Natural killer cell treated with Interleukin-12 subunit alpha and Interleukin-12 subunit beta and Interleukin-15 and Interleukin-18, amount 100 ng/mL, for 72 hours (primary cell): ENCODE measurements at places on chromosomes 5 and 9. TPM values are rescaled to one million over a fixed set of nuclear protein-coding genes. Genes with fewer than 3 reads are reported as not detected.
A peak's percentile ranks its signal among the peaks of the same experiment; 100 is the strongest.

TENT4A gene
- total RNA-seq, result 37.8 TPM

DNA sequence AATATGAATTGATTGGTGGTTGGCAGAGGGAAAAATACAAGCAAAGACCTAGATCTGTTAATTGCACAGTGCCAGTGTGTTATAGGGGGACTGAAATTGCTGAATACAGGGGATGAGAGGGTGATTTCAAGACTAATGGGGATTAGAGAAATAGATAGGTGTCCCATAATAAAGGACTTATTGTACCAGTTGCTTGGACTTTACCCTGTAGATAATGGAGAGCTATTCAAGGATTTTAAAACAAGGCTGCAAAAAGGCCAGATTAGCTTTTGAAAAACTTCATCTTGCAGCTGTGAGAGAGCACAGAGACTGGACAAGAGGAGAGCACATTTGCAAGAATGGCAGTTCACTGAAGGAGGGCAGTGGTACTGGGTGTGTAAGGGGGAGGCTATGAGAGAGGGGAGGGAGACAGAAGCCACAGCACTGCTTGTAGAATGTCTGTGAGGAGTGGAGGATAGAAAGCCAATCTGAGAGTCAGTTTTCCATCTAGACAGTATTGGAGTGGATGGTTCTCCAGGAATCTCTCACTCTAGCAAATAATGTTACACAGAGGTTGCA lies 28.8 kb upstream of the SCAMP1 start:
- no peak for DNase-seq

OR1L6 gene
- total RNA-seq, result not detected

GRCh38 chr5:89080467-89081116 lies 197.6 kb upstream of the MEF2C start:
- no peak for DNase-seq

- DNase-seq, result no peak
Measured at GRCh38 chr5:54021431-54022164, 288.8 kb downstream of the ARL15 start.

DNA sequence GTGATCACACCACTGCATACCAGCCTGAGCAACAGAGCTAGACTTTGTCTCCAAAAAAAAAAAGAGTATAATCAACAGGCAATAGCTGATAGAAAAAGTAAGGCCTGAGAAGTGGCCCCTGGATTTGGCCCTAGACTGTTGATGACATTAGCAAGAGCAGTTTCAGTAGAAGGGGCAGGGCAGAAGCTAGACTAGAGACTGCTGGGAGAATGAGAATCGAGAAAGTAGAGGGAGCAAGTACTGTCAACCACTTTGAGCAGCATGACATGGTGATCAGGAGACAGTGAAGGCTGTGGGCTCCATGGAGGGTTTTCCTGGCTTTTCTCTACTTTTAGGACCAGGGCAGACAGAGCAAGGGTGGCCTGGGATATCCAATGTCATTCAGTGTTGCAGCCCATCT lies 34.9 kb upstream of the B4GALT1 start:
- no peak for DNase-seq

GRCh38 chr5:143541943-143542797 lies 138.7 kb upstream of the NR3C1 start:
- no peak for DNase-seq

DNA sequence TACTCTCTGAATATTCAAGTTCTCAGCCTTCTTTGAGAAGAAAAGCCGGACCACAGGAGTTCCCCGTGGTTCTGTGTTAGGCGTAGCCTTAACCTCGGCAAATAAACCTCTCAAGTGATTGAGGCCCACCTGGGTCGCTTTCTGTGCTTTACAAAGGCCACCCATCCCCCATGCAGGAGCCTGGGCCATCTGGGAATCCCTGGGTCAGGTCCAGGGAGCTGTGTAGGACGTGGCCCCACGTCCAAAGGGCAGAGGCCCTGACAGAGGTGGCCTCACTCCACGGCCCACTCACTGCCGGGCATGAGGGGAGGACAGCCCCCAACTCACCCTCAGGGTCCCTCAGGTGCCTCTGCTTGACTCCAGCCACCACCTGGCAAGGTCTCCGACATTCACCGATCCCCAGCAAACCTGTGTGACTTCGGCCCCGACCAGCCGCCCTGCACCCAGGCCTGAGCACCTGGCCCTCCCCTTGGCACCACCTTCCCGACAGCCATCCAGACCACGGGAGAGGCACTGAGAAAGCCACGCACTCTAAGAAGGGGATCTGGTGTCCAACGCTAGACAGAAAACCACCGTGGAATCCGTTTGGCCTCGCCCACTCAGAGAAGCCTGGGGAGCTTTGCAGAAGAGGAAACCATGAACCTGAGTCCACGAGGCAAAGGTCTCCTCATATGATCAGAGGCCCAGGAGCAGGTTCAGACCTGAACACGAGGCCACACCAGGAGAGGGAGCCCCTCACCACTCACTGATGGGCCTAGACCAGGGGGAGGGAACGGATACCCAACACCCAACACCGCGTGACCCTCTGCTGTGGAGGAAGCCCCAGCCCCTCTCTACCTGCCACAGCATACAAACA lies 4.5 kb downstream of the SLC12A7 start:
- no peak for DNase-seq

GRCh38 chr5:128408622-128409021 lies 129.4 kb downstream of the FBN2 start:
- DNase-seq, result no peak

- no peak for DNase-seq
Measured at GRCh38 chr5:150429410-150429873, 16.7 kb upstream of the CD74 start.

GRCh38 chr5:39186289-39186688 lies 33.1 kb downstream of the FYB1 start:
- DNase-seq, result no peak

PCDHA12 gene
- not detected for total RNA-seq

DNA sequence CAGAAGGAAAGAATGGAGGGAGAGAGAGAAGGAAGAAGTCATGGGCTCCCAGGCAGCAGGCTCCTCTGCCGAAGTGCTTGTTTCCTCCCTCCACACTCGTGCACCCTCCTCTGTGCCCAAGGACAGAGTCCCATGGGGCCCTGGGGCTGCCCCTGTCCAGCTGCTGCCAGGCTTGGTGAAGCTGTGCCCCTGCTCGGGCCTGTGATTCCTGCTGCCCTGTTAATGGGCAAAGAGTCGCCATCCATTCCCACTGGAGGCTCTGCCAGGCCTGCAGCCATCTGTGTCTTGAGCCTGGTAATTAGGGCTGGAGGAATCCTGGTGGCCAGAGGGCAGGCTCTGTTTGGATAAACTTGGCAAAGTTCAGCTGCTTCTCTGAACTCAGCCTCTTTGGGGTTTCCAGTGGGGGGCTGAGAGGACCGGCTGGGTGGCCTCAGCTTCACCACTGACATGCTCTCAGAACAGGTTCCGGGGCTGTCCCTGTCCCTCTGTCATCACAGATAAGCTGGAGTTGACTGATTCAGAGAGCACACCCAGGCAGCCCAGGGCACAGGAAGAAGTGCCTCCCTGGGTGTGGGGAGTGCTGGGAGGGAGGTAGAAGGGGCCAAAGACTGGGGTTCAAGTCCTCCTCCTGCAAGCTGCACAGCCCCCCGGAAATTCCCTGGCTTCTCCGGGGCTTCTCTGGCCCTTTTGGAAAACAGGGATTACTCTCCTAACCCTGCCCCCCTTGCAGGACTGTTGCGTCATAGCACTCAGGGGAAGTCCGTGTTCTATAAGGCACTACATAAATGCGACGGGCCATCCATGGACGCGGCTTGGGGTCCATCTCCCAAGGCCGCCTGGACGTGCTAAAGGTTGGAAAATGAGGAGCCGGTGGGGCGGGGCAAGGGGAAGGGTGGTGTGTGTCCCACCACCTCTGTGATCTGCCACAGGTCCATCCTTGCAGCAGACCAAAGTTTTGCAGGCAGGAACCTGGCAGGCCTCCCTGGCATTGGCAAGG lies 154.8 kb downstream of the PAX5 start:
- DNase-seq, result peak; percentile 54
